A549 treated with RU486 at 1 μM for 4 hours (cell line): ENCODE measurements at places on chromosomes 13 and 19. TPM values are rescaled to one million over a fixed set of nuclear protein-coding genes. Genes with fewer than 3 reads are reported as not detected.

The DENND1C gene
- 0.12 to 0.39 TPM (median 0.30 TPM) in 5 replicates for total RNA-seq

The KIR3DL1 gene
- not detected in 5 replicates for total RNA-seq

The APOC4 gene
- total RNA-seq = not detected in 5 replicates

The PAK4 gene
- 84.6 to 124 TPM (median 114 TPM) in 5 replicates for total RNA-seq

The ZNF442 gene
- total RNA-seq = not detected in 5 replicates

The ZIK1 gene
- total RNA-seq = 0.06 TPM in 1 of 5 replicates, not detected in the others

The LHB gene
- total RNA-seq = not detected in 5 replicates

The PPAN gene
- total RNA-seq = 39.6 to 57.2 TPM (median 57.1 TPM) in 5 replicates

The NLRP5 gene
- total RNA-seq = not detected in 5 replicates

The DACH1 gene
- total RNA-seq = not detected in 5 replicates

The ACER1 gene
- not detected in 5 replicates for total RNA-seq

The ZNF57 gene
- 1.9 to 2.9 TPM (median 2.3 TPM) in 5 replicates for total RNA-seq

The OR4F17 gene
- total RNA-seq = not detected in 5 replicates

The ZNF284 gene
- 0.38 to 0.52 TPM (median 0.46 TPM) in 5 replicates for total RNA-seq

The CHAMP1 gene
- total RNA-seq = 17.5 to 24.7 TPM (median 22.2 TPM) in 5 replicates

The ZNF700 gene
- 0.18 to 0.39 TPM (median 0.30 TPM) in 5 replicates for total RNA-seq

The SCGB2B2 gene
- 0.16 TPM in 1 of 5 replicates, not detected in the others for total RNA-seq

The CNN2 gene
- 47.8 to 55.7 TPM (median 50.2 TPM) in 5 replicates for total RNA-seq

The ZNF43 gene
- total RNA-seq = 2.1 to 4.2 TPM (median 2.9 TPM) in 5 replicates

The SPACA4 gene
- not detected in 5 replicates for total RNA-seq

The MRPL34 gene
- 61.3 to 102 TPM (median 91.5 TPM) in 5 replicates for total RNA-seq

The OVOL3 gene
- total RNA-seq = 0.31 to 0.80 TPM in 2 of 5 replicates, not detected in the others

The ZNF730 gene
- total RNA-seq = not detected in 5 replicates

The RGS9BP gene
- 0.37 to 0.54 TPM (median 0.47 TPM) in 5 replicates for total RNA-seq

The ZNF534 gene
- not detected in 5 replicates for total RNA-seq

The UGGT2 gene
- 5.0 to 10.3 TPM (median 9.5 TPM) in 5 replicates for total RNA-seq

The GPC5 gene
- not detected in 5 replicates for total RNA-seq

The EXOC3L2 gene
- 0.56 to 1.6 TPM (median 0.98 TPM) in 5 replicates for total RNA-seq

The MEDAG gene
- total RNA-seq = 0.09 to 0.23 TPM (median 0.13 TPM) in 3 of 5 replicates, not detected in the others

The ZSWIM9 gene
- total RNA-seq = 5.8 to 9.1 TPM (median 6.9 TPM) in 5 replicates

The CLEC11A gene
- 5.8 to 11.0 TPM (median 8.2 TPM) in 5 replicates for total RNA-seq

The LIM2 gene
- total RNA-seq = not detected in 5 replicates

The URAD gene
- not detected in 5 replicates for total RNA-seq

The CPB2 gene
- not detected in 5 replicates for total RNA-seq

The SERP2 gene
- not detected in 5 replicates for total RNA-seq

The CASP14 gene
- total RNA-seq = not detected in 5 replicates

The MLLT1 gene
- 16.2 to 20.2 TPM (median 20.0 TPM) in 5 replicates for total RNA-seq

The UBAC2 gene
- 57.5 to 70.6 TPM (median 67.0 TPM) in 5 replicates for total RNA-seq

The VSTM1 gene
- 0.24 to 1.1 TPM (median 0.49 TPM) in 5 replicates for total RNA-seq

The TNFRSF19 gene
- 1.5 to 3.8 TPM (median 3.1 TPM) in 5 replicates for total RNA-seq

The PRTN3 gene
- total RNA-seq = 0.26 to 0.50 TPM (median 0.34 TPM) in 4 of 5 replicates, not detected in the other

The NFIC gene
- total RNA-seq = 29.5 to 46.3 TPM (median 41.6 TPM) in 5 replicates

The PTGER1 gene
- not detected in 5 replicates for total RNA-seq

The KLK7 gene
- total RNA-seq = not detected in 5 replicates

The CBARP gene
- total RNA-seq = 2.5 to 5.5 TPM (median 3.9 TPM) in 5 replicates

The EID2B gene
- 8.0 to 10.9 TPM (median 9.2 TPM) in 5 replicates for total RNA-seq

The ZNF541 gene
- total RNA-seq = not detected in 5 replicates

The CYP4F3 gene
- 1.7 to 3.1 TPM (median 2.4 TPM) in 5 replicates for total RNA-seq

The UBE2S gene
- 361 to 580 TPM (median 509 TPM) in 5 replicates for total RNA-seq

The ZNF814 gene
- total RNA-seq = 1.8 to 2.6 TPM (median 2.5 TPM) in 5 replicates

The C19orf81 gene
- 7.1 to 13.3 TPM (median 9.7 TPM) in 5 replicates for total RNA-seq

The PLA2G4C gene
- total RNA-seq = 9.6 to 16.9 TPM (median 11.3 TPM) in 5 replicates

The ZFP36 gene
- 57.1 to 99.4 TPM (median 73.3 TPM) in 5 replicates for total RNA-seq

The DAND5 gene
- not detected in 5 replicates for total RNA-seq

The DMKN gene
- 29.0 to 46.4 TPM (median 36.8 TPM) in 5 replicates for total RNA-seq
